Activated CD4-positive, CD25-positive, alpha-beta regulatory T cell treated with anti-CD3 and anti-CD28 coated beads, Interleukin-2, amount 50 U/mL, for 16 hours (primary cell): ENCODE measurements at places on chromosomes 4 and X.

DNA sequence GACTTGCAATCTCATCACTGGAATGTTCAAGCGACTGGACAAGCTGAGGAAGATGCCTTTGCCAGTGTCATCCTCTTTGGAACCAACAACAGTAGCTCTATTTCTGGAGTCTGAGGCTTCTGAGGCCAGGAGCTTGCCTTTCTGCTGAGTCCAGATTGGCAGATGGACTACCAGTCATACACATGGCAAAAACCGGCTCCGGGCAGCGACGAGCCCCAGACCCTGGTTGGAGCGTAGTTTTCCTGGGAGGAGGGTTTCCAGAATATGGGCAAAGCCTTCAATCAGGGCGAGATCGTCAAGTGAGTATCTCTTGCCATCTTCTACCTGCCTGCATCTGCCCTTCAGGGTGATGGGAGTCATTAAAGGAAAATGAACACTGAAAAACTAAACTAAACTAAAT lies 807.9 kb downstream of the C4orf33 start:
- no peak for DNase-seq

DNA sequence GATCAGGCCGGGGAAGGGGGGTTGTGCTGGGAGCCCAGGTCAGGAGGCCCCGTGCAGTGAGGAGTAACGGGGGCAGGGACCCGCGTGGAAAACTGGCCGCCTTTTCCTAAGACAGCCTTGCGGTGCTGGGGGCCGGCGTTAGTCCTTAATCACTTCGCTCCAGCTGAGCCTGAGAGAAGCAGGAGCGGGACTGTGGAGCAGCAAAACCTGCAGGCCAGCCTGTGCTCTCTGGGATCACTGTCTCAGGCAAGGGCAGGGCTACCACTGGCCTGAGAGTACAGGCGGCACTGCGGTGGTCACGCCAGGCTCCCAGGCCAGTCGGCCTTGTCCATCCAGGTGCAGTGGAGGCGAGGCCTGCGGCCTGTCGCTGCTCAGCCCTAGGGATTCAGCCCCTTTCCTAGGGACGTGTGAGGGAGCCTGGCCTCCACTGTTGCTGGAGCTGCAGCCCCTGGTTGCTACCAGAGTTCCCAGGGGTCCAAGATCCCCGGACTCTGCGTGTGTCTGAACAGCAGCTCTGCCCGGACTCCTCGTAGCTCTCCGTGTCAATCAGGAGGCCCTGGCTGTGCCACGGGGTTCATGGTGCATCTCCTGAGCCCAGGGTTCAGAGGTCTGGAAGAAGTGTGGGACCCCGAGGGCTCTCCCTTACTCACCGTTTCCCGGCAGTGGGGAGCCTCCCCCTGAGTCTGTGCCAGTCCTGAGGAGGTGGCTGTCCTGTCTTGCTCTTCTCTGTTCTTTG lies 2141.7 kb upstream of the TENM3 start:
- no peak for DNase-seq

DNA sequence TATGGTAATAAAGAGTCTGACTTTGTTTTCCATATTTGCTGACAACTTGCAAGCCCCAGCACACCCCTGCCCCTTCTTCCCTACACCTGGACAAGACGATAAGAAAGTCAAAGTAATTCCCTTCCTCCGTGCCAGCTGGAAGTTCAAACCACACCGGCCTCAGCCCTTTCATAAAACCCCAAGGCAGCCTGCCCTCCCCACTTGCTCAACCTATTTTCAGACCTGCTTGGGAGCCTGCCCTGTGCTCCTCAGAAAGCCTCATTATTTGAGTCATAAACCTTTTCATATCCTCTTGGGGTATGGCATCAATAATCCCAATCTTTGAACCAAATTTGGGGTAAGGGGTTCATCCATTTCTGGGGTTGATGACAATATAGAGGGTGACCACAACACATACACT lies 29.5 kb downstream of the NIPAL1 start:
- DNase-seq, result no peak

DNA sequence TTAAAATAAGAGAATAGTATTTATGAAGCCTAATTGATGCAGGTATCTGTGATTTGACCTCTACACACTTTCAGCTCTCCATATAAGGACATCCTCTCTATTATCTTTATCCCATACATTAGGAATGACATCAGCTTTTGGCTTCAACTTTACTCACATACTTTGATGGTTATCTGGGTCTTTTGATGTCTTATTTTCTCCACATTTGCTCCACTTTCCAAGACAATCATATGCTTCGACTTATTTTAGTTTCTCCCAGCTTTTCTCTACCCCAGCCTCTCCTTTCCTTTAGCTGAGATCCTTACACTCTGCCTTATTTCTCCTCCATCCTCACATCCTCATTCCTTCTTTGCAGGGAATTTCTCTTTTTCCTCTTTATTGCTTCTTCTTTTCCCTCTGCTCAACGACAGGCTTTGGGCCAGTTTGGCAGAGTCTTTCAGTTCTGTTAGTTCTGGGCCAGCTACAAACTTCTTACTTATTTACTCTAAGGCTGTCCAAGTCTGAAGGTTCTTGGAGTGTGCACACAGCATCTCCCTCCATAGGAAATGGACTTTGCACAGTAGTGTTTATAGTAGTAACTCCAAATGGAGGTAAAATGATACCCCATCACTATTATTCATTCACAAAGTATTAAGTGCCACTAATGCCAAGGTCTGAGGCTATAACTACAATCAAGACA lies 50.5 kb downstream of the SLC4A4 start:
- no peak for DNase-seq

DNA sequence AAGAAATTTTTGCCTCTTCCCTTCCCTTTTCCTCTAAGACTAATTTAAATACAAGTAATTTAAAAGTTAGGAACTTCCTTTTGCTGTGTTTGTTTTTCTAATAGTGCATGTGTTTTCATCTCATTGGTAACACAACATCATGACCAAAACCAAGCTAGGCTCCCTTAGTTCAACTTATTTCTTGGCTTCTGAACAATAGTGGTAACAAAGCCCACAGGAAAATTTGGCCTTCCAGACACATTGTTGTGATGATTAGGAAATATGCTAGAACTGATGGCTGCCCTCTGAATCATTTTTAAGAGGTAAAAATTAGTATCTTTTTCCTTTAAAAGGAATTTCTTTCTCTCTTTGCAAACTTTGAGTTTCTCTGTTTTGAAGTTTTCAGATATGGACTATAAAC lies 25.5 kb upstream of the TEC start:
- no peak for DNase-seq

GRCh38 chr4:107624024-107624423 lies 96.0 kb downstream of the PAPSS1 start:
- no peak for DNase-seq

DNA sequence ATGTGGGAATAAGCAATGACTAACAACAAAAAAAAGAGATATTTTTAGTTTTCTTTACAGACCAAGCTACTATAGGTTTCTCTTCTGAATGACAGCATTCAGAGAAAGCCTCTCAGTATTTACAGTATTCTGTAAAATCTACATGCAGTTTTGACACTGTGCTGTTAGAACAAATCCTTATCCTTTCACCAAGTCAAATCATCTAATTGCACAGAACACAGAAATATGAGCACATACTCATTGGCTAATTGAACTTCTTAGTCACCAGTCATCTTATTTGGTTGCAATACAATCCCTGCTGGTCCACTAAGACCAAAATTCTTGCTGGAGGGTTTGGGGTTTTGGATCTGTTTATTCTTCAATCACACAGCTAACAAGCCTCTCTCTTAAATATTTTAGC lies 5.7 kb downstream of the ACOT9 start:
- no peak for DNase-seq

DNA sequence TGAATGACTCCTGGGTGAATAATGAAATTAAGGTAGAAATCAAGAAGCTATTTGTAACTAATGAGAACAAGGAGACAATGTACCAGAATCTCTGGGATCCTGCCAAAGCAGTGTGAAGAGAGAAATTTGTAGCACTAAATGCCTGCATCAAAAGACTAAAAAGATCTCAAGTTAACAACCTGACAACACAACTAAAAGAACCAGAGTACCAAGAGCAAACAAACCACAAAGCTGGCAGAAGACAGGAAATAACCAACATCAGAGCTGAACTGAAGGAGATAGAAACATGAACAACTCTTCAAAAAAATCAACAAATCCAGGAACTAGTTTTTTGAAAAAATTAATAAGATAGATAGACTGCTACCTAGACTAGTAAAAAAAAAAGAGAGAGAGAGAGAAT lies 8.4 kb downstream of the CFAP299 start:
- no peak for DNase-seq

- no peak for DNase-seq
Observed at GRCh38 chrX:149205081-149205480, 300.0 kb downstream of the IDS start.

GRCh38 chrX:133722756-133723155 lies 262.6 kb downstream of the GPC3 start:
- DNase-seq, result no peak

GRCh38 chr4:166128403-166128802 lies 255.4 kb downstream of the TLL1 start:
- no peak for DNase-seq

GRCh38 chrX:107429090-107429489 lies 20.4 kb upstream of the FRMPD3 start:
- DNase-seq, result no peak

GRCh38 chrX:129622757-129623301 lies 31.9 kb downstream of the APLN start:
- DNase-seq, result no peak

DNA sequence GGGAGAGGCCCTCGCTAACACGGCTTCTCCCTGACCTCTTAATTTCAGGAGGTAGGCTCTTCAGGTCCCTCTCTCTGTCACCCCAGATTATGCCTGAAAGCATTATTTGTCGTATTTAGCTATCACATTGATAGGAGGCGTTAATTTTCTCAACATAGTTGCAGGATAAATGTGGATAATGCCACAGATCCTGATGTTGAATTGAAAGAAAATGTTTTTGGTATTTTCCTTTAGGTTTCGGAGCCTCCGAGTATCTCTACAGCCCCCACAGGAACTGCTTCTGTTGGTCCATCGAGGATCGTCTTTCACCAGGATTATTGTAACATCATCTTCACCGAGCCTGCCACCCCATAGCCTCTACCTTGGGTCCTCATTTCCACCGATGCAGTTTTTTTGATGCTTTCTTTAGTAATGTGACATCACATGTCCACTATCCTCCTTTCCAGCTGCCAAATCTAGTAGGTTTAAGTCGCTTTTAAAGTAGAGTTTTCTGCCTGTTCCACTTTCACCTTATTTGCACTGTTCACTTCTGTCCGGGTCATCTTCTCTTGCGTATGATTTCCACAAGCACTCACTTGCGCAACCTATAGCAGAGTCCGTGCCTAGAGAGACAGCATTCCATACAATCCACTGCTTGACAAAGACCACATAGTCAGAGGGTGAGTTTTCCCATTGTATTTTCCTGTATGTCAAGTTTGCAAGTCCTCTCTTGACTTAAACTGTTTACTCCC lies 665 bp downstream of the TIGD2 start:
- no peak for DNase-seq

DNA sequence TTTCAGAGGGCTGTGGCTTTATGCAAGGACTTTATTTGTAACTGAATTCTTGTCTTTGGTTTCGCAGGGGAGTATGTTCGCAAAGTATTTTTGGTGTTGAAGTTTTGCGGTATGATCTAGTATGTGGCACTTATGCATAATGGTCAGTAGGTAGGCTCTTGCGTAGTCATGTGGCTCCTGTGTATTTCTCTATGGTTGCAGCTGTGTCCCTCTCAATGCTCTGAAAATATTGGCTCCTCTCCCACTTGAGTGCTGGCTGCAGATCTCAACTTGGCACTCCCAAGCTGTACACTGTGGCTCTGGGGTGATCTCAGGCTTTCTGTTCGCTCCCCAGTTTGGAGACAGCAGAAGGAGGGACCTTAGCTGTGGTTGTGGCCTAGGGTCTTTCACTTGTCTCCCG lies 24.8 kb downstream of the ARMCX5 start:
- DNase-seq, result no peak

DNA sequence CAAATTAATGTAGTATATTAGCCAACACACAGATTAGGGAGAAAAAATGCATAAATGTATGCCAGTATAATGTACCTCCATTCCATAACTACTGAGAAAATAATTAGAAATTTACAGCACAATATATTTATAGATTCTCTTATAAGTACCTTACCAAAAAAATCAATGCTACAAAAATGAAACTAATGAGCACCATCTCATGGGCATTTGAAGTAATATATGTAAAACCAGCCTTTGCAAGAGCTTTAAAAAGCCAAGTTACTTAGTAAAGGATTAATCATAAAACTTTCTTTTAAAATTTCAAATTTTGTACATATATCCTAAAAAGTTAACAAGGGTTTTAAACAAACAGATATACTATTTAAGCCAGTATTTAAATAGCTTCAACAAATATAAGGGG lies 43.2 kb downstream of the LRBA start:
- DNase-seq, result no peak

DNA sequence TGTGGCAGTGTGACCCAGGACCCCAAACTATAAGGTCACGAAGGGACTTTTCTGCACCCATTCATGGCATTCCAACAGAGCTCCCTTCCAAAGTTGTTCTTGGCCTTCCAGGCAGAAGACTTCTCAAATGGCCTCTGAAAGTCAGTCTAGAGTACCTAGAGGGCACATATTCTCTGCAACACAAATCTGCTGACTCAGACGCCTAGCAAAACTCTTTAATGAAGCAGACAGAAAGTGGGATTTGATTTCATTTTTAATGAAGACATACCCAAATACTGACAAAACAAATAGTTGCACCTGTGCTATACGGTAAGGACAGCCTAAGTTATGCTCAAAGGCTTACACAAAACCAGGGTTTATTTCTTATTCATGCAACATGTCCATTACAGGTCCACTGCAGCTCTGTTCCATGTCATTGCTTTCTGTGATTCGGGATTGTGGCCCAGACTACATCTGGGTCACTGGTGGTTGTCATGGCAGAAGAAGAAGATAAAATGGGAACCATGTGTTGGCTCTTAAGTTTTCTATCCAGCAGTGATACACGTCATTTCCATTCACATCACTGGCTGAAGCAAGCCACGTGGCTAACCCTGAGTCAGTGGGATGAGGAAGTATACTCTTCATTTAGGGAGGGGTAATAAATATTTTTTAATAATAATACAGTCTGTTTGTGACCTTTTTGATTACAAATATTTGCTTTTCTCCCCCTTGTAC lies 57.7 kb downstream of the NAT8L start:
- no peak for DNase-seq

GRCh38 chr4:140666889-140667614 lies 89.1 kb downstream of the TBC1D9 start:
- DNase-seq, result no peak

DNA sequence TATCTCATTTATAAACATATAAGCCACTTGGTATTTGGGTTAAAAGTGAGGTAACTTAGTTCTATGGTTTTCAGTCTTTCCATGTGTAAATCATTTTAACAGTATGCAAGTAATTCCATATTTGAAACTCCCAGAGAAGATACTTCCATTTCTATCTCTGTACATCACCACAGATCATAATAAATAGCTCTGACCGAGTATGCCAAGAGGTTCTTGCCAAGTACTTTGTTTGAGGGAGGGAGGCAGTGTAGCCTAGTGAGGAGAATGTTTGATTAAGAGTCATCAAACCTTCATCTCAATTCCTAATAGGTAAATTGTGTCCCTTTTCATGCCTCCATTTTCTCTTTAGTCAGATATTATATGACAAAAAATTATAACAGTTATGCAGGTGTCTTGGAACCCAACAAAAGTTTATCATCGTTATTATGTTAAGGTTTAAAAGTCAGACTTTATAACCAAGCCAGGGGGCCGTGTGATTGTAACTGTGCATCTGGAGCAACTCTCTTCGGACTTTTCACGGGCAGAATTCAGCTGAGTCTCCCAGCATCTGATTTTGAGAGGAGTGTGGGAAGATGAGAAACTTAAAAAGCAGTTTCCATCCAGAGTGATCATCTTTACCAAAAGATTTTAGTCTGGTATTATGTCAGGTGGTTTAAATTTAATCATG lies 123.8 kb downstream of the ANK2 start:
- no peak for DNase-seq

- DNase-seq, result no peak
Observed at GRCh38 chrX:7330971-7331746, 183.2 kb upstream of the PUDP start.
